Ovary (tissue), 10 donors: ENCODE measurements at places on chromosomes 7 and 10. TPM values are rescaled to one million over a fixed set of nuclear protein-coding genes. Genes with fewer than 3 reads are reported as not detected.

BET1 gene
- total RNA-seq: 22.9 TPM

WEE2 gene
- total RNA-seq: not detected

C10orf105 gene
- total RNA-seq: 0.37 TPM

DGKB gene
- not detected for total RNA-seq

C7orf33 gene
- not detected for total RNA-seq

SLC16A9 gene
- total RNA-seq: 8.1 TPM
